NCI-H748 treated with DMSO at 0.1 percent for 48 hours (cell line): ENCODE measurements at places on chromosomes 5 and 9.

DNA sequence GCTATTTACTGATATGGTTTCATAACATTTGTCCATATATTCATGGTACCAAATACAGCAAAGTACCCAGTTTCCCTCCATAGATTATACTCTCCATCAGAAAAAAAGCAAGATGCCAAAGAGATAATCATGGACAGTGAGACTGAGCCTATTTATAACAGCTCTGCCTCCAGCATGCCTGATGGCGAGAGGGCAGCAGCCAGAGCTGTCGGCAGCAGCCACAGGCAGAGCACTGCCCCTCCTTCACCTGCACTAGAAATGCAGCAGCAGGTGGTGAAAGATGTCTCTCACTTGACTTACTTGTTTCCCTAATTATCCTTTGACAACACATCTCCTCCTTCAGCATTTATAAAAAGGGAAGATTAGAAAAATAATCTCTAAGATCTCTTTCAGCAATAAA, 32.4 kb downstream of the CTNNAL1 start:
- DNase-seq: no peak

DNA sequence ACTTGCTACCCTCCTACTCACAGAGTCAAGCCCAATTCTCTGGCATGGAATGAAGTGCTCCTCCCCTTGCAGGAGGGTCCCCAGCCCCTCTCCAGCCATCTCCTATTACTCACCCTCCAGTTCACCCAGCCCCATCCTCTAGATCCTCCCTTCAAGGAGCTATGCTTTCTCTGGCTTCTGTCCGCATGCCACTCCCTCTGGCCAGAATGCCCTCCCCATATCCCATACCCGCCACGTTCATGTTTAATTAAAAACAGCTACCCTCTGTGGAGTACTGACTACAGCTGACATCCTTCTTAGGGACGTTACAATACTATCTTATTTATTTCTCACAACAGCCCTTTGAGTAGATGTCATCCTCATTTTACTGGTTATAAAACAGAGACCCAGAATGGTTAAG, 3.0 kb downstream of the F2R start:
- no peak for DNase-seq

DNA sequence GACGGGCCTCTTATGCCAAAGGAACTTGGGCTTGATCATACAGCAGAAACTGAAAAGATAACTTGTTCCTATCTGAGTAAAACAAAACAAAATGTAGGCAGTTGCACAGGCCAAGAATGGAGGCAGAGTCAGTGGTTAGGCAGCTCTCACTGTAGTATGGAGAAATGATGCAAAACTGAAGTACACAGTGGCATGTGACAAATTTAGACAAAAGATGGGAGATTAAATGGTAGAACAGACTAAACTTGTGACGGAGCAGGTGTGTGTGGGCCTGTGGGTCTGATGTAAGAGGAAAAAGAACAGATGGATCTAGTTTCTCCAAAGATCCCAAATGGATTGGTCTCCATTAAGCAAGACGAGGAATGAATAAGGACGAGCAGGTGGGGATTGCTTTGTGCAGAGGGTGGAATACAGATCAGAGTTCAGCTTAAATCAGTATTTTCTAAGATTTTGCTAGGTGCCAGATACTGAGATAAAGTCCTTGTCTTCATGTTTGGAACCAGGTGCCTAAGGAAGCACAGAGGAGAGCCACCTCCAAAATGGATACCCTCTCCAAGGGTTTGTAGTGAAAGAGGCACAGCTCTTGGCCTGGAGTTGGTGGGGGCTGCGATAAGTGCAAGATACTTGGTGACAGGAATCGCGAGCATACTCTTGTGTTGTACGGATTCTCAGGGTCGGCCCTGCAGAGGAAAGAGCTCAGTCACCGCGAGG, 722 bp upstream of the DCP2 start:
- no peak for DNase-seq

DNA sequence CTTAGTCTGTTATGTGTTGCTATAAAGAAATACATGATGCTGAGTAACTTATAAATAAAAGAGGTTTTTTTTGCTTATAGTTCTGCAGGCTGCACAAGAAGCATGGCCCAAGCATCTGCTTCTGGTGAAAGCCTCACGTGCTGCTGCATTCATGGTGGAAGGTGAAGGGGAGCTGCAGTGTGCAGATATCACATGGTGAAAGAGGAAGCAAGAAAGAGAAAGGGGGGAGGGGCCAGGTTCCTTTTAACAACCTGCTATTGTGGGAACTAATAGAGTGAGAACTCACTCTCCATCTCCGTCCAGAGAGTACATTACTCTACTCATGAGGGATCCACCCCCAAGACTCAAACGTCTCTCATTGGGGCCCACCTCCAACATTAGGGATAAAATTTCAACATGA, 12.5 kb upstream of the PARP8 start:
- DNase-seq: no peak

DNA sequence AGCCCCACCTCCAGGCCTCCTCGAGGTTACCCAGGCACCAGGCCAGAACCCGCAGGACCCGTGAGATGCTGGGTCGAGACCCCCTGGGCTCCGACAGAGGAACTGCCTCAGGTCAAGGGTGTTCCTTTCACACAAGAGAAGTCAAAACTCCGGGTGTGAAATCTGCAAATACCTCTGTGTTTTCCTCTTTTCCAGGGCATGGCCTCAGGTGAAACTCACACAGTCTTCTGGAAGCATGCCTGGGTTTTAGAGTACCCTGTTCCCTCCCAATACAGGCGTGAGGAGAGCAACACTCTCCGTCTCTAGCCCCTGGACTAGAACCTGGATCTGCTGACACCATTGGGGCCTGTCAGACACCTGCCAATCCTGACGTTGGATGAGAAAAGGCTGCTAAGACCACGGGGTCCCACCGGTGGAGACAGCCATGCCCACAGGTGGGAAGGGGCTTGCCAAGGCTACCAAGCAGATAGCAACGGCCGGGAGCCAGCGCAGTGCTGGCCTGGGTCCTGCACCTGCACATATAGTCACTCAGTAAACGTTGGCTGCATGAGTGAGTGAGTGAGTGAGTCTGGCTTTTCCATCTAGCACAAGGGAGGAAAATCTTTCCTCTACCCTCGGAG, 182.0 kb upstream of the PPP1R26 start:
- no peak for DNase-seq

GRCh38 chr9:92714787-92715487, 45.0 kb upstream of the IPPK start:
- DNase-seq: no peak

- no peak for DNase-seq
These were observed 75.6 kb downstream of the GAPVD1 start for GRCh38 chr9:125337236-125337635.

DNA sequence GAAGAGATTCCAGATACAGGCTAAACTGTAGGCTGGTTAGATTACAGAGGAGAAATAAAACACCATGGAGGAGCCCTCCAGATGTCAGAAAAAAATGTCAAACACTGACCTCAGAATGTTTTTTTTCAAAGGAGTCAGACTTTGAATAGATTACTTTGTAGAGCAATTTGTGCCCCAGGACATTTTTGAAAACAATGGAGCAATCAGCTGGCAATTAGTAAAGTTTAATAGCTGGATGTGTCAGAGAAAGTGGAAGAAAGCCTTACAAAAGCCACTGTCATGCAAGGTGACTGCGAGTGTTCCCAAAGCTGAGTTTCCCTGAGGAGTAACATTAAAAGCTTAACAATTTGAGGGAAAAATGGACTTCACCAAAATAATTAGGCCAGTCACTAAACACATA, 417.8 kb upstream of the CTNND2 start:
- DNase-seq: no peak

- no peak for DNase-seq
These were observed 167.7 kb downstream of the TARS1 start for GRCh38 chr5:33608344-33609041.

- DNase-seq: no peak
These were observed 16.8 kb downstream of the PRDM6 start for GRCh38 chr5:123105864-123106263.

GRCh38 chr5:112684121-112684520, 53.6 kb upstream of the APC start:
- no peak for DNase-seq

DNA sequence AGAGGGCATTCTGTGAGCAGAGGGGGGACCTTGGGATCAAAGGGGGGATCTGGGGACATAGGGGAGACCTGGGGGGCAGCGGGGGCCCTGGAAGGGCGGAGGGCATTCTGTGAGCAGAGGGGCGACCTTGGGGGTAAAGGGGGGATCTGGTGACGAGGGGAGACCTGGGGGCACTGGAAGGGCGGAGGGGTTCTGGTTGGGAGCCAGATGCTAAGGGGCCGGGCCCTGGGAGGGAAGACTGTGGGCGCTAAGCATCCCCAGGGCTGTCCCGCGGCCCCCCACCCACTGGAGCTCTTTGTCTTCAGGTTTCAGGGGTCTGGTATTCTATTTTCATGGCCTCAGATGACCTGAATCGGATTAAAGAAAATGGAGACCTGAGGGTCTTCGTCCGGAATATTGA, 748 bp downstream of the LCN9 start:
- no peak for DNase-seq

GRCh38 chr9:512555-513272, 298.0 kb downstream of the DOCK8 start:
- DNase-seq: no peak

DNA sequence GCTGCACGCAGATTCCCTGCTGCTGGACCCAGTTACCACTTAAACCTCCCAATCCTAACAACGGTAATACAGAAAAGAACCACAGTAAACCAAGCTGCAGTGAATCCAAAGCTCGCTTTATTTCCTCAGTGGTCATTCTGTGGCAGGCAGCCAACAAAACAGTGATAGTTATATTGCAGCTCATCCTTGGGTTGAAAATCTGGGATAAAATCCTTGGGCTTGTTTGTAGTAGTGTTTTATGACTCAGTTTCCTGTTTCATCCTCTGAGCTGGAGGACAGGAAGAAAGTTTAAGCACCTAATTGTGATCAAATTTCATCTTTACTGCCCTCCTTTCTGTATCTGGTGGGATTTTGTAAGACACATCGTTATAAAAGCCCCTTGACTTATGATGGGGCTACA, 31.4 kb downstream of the HMGCR start:
- DNase-seq: no peak

- DNase-seq: no peak
These were observed 16.7 kb downstream of the FGD3 start for GRCh38 chr9:92963831-92964606.
